Activated CD4-positive, CD25-positive, alpha-beta regulatory T cell (primary cell): ENCODE measurements at places on chromosomes 6 and 20.

DNA sequence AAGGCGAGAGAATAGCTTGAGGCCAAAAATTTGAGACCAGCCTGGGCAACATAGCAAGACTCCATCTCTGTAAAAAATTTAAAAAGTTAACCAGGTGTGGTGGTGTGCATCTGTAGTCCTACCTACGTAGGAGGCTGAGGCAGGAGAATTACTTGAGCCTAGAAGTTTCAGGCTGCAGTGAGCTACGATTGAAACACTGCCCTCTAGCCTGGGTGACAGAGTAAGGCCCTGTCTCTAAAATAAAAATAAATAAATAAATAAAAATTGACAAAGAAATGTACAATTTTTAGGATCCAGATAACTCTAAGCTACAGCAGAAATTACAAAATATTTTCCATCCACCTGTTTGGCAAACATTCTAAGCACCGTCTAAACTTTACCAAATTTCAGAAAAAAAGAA is 941.0 kb upstream of the ADGRB3 start:
- DNase-seq, result no peak

DNA sequence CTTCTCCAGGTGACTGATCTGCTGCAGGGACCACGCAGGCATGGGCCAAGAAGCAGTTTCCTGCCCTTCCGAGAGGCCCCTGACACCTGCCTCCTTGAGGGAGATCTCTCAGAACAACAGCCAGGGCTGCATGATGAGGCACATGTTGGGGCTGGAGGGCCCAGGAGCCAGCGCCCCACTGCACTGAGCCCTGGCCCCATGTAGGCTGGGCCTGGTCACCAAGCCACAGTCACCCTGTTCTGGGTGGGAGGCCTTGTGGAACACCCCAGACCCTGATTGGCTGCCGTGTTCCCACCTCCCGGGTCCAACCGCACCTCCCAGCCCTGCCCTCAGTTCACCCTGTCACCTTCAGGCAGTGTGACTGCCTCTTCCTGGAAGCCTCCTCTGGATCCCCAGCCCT is 174.2 kb downstream of the TAF4 start:
- DNase-seq, result no peak

DNA sequence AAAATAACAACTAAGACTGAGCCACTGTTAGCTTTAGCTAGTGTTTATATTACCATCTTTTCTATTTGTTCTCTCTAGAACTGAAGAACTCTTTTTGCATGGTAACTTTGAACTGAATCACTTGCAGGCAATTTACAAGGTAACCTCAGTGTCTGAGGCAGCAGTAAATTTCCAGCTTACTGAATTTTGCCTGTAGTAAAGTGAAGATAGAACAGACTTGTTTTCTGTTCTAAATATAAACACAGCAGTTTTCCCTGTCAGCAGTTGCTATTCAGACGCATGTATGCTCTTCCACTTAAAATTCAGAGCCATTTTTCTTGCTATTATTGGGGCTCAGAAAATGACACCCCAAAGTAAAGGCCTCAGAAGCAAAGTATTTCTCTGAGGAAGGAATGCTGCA is 974.0 kb upstream of the GJE1 start:
- DNase-seq, result no peak

DNA sequence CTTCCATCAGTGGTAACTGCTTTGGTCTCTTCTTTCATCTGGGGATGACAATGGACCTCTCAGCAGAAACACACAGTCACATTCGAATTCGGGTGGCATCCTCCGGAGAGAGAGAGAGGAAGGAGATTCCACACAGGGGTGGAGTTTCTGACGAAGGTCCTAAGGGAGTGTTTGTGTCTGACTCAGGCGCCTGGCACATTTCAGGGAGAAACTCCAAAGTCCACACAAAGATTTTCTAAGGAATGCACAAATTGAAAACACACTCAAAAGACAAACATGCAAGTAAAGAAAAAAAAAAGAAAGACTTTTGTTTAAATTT is 6.1 kb downstream of the EDN1 start:
- DNase-seq, result no peak
